ENCODE measurements at places on chromosomes 1 and 21.

GRCh38 chr1:102941366-102941947 lies 166.9 kb downstream of the COL11A1 start:
- no peak for DNase-seq

DNA sequence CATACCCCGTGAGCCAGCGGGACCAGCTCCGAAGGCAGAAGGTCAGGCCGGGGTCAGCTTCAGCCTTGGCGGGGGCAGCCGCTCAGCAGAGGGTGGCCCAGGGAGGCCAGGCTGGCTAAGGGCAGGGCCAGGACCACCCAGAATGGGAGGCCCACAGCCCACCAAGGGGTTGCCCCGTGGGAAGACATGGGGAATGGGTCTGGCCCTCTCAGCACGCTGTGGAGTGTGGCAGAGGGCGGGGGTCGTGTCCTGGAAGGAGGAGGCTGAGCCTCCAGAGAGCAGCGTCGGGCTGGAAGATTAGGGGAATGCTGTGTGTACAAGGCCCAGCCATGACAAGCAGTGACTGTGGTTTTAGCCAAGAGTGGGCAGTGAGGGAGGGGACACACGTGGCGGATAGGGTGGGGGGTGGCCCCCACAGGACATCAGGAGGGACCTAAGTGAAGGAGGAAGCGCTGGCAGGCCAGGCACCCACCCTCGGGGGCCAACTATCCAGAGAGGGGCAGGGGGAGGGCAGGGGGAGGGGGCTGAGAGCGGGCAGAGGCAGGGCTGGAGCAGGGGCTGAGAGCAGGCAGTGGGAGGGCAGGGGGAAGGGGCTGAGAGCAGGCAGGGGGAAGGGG lies 43.9 kb upstream of the POFUT2 start:
- DNase-seq: no peak

DNA sequence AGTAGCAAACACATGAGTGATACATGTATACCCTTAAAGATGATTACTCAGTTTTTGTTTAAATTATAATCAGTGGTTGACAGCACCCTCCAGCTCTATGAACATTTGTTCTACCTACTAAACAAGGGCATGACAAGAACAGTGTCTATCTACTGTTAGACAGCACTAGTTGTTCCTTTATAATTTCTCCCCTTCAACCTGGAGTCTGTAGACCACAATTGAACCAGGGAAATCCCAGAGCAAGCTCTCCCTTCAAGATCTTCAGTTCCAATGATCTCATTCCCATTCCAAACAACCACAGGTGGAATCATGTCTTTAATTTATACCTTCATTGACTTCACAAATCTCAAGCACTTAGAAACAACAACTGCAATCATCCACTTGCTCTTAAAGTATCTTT lies 216.1 kb downstream of the HHIPL2 start:
- DNase-seq: no peak

DNA sequence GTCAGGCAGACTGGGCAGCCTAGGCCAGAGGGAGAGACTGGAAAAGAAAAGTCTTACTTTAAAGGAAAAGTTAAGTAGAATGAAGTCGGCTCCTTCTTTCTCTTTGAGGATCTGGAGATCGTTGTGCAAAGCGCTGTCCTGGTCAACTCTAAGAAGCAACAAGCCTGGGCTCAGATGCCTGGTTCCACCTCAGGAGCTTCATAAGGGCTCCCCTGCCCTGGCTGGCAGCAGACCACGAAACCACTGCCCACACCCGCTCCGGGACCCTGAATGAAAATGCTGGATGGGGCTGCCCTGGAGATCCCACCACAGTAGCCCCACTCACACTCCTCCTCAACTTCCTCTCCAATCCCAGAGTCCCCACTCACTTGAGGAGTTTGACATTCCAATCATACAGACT lies 6.4 kb downstream of the UBE2Q1 start:
- DNase-seq: no peak

DNA sequence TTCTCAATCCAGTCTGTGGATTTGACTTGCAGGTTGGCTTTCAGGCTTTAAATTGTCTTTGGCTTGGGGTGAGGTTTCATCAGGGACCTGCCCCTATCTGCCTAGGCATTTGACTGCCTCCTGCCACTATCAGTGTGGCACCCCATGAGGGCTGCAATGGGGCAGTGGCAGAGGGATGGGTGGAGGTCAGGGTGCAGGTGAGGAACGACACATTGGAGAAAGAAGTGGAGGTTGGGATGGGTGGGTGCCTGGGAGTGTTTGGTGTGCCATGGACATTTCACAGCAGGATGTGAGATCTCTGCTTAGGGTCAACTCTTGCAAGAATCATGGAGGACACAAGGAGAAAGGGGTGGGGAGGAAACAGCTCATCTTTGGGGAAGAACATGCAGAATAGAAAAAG lies 625.1 kb downstream of the PTPRU start:
- DNase-seq: no peak

- DNase-seq: peak; percentile 72
These were observed 24.4 kb upstream of the DYRK1A start for GRCh38 chr21:37342046-37342632.

DNA sequence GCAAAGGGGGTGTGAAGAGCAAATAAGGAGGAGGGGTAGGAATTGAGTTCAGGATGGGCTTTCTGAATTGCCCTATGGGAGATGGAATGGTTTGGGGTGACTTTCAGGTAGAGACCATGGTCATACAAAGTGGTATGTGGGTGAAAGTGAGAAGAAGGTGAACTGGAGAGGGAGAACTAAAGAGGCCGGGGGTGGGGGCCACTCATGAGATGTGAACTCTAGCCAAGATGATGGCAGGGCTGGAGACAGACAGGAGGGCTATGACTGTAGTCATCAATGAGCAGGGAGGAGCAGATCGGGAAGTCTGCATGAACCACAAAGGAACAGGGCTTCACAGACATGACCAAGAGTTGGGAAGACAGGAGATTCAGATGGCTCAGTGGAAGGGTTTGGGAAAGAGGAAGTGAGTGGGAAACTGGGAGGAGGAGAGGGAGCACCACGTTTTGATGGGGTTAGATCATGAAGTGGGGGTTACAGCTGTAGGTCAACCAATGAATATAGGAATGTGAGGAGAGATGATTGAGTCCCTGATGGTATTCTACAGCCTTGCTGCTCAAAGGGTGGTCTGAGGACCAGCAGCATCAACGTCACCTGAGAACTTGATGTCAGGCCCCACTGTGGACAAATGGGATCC lies 20.7 kb upstream of the LRRC8D start:
- DNase-seq: no peak

GRCh38 chr1:58804853-58805565 lies 21.2 kb upstream of the JUN start:
- DNase-seq: no peak

GRCh38 chr21:35530766-35531165 lies 481.7 kb upstream of the RUNX1 start:
- no peak for DNase-seq

- DNase-seq: no peak
These were observed 408.8 kb upstream of the DAB1 start for GRCh38 chr1:57832612-57833011.

GRCh38 chr1:45929257-45929687 lies 125.9 kb downstream of the MAST2 start:
- peak; percentile 55 for DNase-seq

- DNase-seq: no peak
These were observed 107.0 kb downstream of the GALNT2 start for GRCh38 chr1:230174041-230174440.

Data from KBM-7 (cell line).